ENCODE measurements at places on chromosomes 5 and 9.

GRCh38 chr9:123438321-123438720 lies 82.3 kb downstream of the CRB2 start:
- no peak for DNase-seq

- no peak for DNase-seq
These were observed 104.8 kb upstream of the SPOCK1 start for GRCh38 chr5:137603891-137604290.

GRCh38 chr9:406886-407654 lies 192.4 kb downstream of the DOCK8 start:
- DNase-seq, result no peak

DNA sequence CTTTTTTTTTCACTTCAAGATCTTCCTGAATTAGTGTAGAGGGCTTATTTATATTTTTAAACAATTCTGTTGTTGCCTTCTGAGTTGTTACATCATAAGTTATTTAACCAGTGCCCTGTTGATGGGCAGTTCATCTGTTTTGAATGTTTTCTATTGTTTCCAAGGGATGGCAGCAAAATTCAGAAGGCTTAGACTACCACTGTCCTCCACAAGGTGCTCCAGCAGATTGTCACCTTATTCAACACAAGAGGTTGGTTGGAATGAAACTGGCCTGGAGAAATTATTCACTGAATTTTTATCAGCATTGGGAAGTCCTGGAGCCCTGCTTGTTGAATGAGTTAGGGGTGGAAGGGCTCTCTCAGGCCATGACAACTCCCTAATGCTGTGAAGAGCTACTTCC lies 1.3 kb upstream of the KLHL9 start:
- no peak for DNase-seq

- DNase-seq, result no peak
These were observed 27.4 kb upstream of the WHRN start for GRCh38 chr9:114532561-114533237.

- peak; percentile 47 for DNase-seq
These were observed 67.5 kb downstream of the MAMDC2 start for GRCh38 chr9:70111042-70111602.

Data from CD4-positive, alpha-beta T cell treated with Interleukin-10 for 1 hour (primary cell).